ENCODE measurements at places on chromosomes 12 and 14. TPM values are rescaled to one million over a fixed set of nuclear protein-coding genes. Genes with fewer than 3 reads are reported as not detected.

The PNP gene
- total RNA-seq, result 94.9 TPM

GRCh38 chr14:90513161-90514014 is 116.6 kb downstream of the CALM1 start:
- H3K4me1 ChIP-seq, result peaks cover 60% of the 10 kb centered on the region
- H3K4me3 ChIP-seq, result peak overlapping the region; percentile 58
- peak overlapping the region; percentile 99 for H3K27ac ChIP-seq
- peaks cover 21% of the 10 kb centered on the region for H3K36me3 ChIP-seq
- peak; percentile 96 for DNase-seq

GRCh38 chr14:33622496-33622895 is 328.4 kb downstream of the EGLN3 start:
- no peak overlapping the region for H3K27ac ChIP-seq
- no peak overlapping the region for H3K4me3 ChIP-seq
- H3K4me1 ChIP-seq, result no peaks in the 10 kb centered on the region
- no peaks in the 10 kb centered on the region for H3K36me3 ChIP-seq
- no peak for DNase-seq

DNA sequence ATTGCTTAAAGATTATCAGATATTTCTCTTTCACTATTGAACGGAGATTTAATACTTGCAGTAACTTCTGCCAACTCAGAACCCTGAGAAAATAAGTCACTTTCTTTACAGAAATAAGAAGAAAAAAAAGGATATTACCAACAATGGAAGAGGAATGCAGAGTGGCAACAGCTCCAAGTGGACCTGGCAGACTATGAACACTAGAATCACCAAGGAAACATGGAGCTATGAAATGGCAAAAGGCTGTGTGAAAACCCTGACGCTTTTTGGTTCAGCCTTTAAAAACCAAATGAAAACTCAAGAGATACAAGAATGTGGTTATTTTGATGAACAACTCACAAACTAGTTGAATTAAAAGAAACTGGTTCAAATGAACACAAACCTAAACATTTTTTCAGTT is 17.7 kb downstream of the DTD2 start:
- no peaks in the 10 kb centered on the region for H3K27me3 ChIP-seq
- H3K36me3 ChIP-seq, result no peaks in the 10 kb centered on the region
- no peak overlapping the region for H3K27ac ChIP-seq
- H3K4me3 ChIP-seq, result no peak overlapping the region

DNA sequence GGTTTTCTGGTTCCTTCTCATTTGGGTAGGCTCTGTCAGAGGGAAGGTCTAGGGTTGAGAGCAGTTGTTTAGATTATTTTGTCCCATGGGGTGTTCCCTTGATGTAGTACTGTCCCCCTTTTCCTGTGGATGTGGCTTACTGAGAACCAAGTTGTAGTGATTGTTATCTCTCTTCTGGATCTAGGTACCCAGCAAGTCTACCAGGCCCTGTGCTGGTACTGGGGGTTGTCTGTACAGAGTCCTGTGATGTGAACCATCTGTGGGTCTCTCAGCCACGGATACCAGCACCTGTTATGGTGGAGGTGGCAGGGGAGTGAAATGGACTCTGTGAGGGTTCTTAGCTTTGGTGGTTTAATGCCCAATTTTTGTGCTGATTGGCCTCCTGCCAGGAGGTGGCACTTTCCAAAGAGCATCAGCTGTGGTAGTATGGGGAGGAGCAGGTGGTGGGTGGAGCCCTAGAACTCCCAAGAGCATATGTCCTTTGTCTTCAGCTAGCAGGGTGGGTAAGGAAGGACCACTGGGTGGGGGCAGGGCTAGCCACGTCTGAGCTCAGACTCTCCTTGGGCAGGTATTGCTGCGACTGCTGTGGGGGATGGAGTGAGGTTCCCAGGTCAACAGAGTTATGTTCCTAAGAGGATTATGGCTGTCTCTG is 179.3 kb upstream of the BTG1 start:
- no peak overlapping the region for H3K4me3 ChIP-seq
- no peaks in the 10 kb centered on the region for H3K36me3 ChIP-seq
- no peak for DNase-seq
- H3K27ac ChIP-seq, result no peak overlapping the region
- H3K27me3 ChIP-seq, result no peaks in the 10 kb centered on the region

GRCh38 chr14:24395609-24396582 is 2.9 kb upstream of the NYNRIN start:
- H3K27me3 ChIP-seq, result no peaks in the 10 kb centered on the region
- H3K4me1 ChIP-seq, result peaks cover 38% of the 10 kb centered on the region
- H3K36me3 ChIP-seq, result peaks cover 28% of the 10 kb centered on the region

GRCh38 chr14:57943038-57943437 is 77.1 kb upstream of the SLC35F4 start:
- no peaks in the 10 kb centered on the region for H3K4me1 ChIP-seq
- no peak overlapping the region for H3K4me3 ChIP-seq
- no peaks in the 10 kb centered on the region for H3K36me3 ChIP-seq
- H3K27ac ChIP-seq, result no peak overlapping the region
- peaks cover 48% of the 10 kb centered on the region for H3K27me3 ChIP-seq

GRCh38 chr14:104238424-104239184 is 100.2 kb downstream of the KIF26A start:
- no peaks in the 10 kb centered on the region for H3K4me1 ChIP-seq
- no peak for DNase-seq
- no peak overlapping the region for H3K27ac ChIP-seq
- no peaks in the 10 kb centered on the region for H3K36me3 ChIP-seq
- H3K4me3 ChIP-seq, result no peak overlapping the region
- H3K27me3 ChIP-seq, result peaks cover 54% of the 10 kb centered on the region

GRCh38 chr12:42119085-42119633 is 25.5 kb downstream of the GXYLT1 start:
- H3K27ac ChIP-seq, result peak overlapping the region; percentile 7
- H3K4me1 ChIP-seq, result no peaks in the 10 kb centered on the region
- DNase-seq, result no peak
- H3K36me3 ChIP-seq, result peaks cover under 1% of the 10 kb centered on the region
- H3K4me3 ChIP-seq, result no peak overlapping the region

All from Calu3 (cell line).